Retina (tissue), 1 donor: ENCODE measurements at places on chromosomes 3 and 15.

GRCh38 chr15:75696854-75697259, 15.8 kb downstream of the CSPG4 start:
- DNase-seq, result no peak

- DNase-seq, result no peak
These were observed 783 bp upstream of the DNAJB11 start for GRCh38 chr3:186569779-186570095.

DNA sequence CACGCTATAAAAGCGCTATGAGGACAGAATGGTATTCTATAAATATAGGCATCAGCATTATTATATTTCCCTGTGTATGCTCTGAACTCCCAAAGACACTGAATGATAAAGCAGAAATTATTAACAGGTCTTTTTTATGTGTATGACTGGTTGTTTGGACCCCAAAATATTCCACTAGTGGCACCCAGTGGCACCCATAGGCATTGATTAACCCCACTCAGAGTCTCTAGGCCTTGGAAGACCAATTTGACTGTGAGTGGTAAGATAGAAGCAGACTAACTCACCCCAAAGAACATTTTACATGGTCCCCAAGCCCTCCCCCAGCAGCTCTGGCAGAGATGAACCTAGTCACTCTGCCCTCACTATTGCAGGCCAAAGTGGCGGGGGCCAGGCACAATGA, 45.4 kb upstream of the UBE2E1 start:
- DNase-seq, result no peak

GRCh38 chr3:117885011-117885441, 1149.6 kb downstream of the IGSF11 start:
- peak; percentile 23 for DNase-seq

DNA sequence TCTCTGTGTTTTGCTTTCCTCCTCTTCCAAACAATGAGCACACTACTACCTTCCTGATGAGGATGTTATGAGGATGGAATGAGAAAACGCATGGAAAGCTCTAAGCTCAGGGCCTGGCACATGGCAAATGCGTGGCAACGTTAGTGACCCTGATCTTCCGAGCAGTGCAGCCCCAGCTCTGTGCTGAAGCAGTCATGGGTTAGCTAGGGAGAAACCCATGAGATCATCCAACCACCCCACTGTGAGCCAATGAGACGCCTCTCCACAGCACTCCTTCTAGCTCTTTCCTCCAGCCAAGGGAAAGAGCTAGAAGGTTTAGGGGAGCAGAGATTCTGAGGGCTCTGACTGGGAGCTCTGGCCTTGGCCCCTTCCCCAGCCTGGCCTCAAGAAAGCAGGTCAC, 4.5 kb downstream of the CPN2 start:
- no peak for DNase-seq

DNA sequence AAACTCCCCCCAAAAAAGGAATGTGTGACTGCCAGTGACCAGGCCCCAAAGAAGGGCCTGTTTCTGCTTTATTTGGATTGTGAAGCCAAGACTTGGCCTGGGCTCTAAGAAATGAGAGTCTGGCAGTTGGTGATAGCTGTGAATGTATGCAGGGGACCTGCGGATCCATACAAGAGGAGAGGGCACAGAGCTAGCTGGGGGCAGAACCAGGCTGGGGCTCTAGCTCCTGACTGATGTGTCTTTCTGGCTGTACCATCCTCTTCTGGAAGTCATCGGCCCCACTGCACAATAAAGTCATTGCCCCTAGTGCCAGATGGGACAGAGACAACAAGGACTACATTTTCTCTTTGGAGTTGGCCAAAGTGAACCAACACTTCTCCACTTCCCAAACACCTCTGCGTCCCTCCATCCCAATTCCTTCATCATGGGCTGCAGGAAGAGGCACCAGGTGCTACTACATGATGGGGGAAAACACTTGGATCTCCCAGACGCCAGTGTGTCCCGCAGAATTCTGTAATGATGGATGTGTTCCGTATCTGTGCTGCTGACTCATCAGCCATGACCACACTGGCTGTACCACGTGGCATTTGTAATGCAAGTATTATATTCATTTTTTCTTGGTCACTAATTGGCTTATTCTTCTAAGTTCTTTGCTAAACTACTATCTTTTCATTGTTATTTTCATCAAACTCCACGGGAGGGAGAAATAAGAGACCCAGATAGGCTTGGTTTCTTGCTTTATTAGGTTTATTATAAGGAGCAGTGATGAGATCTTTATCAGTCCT, 1.7 kb upstream of the PLA2G4F start:
- no peak for DNase-seq

GRCh38 chr3:190326930-190327329, 4.7 kb upstream of the CLDN1 start:
- no peak for DNase-seq

DNA sequence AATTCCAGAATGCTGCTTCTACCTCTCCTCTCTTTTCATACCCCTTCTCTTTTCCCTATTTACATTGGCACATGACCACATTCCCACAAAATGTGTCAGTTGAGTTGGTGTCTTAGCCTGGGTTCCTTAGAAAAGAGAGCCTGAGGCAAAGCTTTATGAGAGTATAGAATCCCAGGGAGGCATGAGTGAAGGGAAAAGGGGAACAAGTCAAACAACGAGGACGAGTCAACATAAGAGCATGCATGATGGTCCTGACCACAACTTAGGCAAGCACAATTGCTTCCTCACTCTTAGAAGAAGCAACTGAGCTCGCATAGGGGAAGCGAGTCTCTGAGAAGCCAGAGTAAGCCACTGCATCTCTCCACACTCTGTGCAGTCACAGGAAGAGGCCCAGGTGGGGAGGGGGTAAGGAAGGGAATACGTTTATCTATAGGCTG, 15.4 kb upstream of the ZNF774 start:
- DNase-seq, result no peak

DNA sequence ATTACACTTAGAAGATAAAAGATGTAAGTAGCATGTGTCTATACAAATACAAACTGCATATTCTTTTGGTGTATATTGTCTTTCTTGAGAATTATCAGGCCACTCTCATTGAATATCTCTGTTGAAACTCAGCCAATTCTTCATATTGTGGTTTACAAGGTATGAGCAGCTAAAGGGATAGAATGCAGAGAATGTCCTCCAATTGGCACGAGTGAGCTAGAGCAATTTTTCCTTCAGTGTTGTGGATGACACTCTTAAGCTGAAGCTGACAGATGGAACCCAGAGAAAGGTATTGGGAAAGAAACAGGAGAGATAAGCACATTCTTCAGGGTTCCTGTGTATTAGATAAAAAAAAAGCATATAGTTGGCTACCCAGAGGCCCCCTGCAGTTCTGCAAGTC, 453.1 kb downstream of the EPHA3 start:
- DNase-seq, result no peak

GRCh38 chr15:83559310-83559966, 94.5 kb upstream of the ADAMTSL3 start:
- DNase-seq, result peak; percentile 63

- no peak for DNase-seq
These were observed 143.9 kb downstream of the NECTIN3 start for GRCh38 chr3:111215481-111215880.

- no peak for DNase-seq
These were observed 264.6 kb downstream of the ZIC4 start for GRCh38 chr3:147141516-147142288.

GRCh38 chr3:192433704-192434103, 293.6 kb downstream of the FGF12 start:
- no peak for DNase-seq

DNA sequence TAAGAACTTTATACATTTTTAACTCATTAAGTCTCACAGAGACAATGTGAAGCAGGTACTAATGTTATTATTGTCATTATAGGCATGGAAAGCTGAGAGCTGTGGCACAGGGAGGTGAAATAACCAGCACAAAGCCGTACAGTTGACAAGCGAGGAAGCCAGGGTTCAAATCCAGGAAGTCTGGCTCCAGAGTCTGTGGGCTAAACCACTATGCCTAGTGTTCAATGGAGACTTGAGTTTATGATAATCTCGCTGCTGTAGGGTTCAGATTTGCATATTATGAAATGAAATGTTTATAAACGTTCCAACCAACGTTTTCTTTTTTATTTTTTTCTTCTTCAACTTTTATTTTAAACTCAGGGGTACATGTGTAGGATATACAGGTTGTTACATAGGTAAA, 60.0 kb downstream of the CHST2 start:
- no peak for DNase-seq

- no peak for DNase-seq
These were observed 8.5 kb upstream of the IREB2 start for GRCh38 chr15:78429477-78429876.
